ENCODE measurements at places on chromosomes 11 and 22.

- no peak for DNase-seq
Measured at GRCh38 chr11:43920598-43921419, 21.6 kb upstream of the C11orf96 start.

DNA sequence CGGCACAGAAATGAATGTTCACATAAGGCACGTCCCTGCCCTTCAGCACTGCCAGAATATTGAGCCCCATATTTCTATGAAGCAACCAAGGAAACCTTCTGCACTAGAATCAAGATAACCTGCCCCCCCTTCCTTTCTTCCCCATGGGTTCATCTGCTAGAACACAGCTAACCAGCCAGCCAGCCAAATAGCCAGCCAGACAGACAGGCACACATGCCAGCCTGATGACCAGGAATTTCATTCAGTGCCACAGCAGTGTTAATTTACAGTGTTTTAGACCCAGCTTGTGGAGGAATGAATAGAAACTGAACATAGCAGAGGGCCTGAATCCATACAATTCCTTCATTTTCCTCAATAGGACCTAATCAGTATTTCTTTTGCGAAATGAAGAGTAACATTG is 57.0 kb downstream of the TENM4 start:
- DNase-seq: no peak

GRCh38 chr22:26448941-26449340 is 19.9 kb downstream of the ASPHD2 start:
- DNase-seq: no peak

DNA sequence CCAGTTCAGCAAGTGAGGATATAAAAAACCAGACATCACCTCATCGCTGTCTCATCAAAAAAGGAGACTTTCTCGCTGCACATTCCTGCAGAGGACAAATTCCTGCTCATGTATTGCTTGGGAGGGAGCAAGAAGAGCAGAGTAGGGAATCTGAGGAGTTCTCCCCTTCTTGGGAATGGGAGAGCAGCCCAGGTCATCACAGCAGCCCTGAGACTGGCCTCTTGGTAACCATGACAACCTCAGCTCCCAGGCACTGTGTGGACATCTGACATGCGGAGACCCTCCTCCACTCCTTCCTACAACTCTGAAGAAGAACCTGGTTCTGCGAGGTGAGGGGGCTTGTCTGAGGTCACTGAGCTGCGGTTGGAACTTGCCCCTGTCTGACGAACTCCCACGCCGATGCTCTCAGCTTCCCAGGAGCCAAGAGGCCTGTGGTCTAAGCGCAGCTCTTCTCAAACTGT is 17.9 kb downstream of the RFPL1 start:
- DNase-seq: no peak

- no peak for DNase-seq
Measured at GRCh38 chr11:132032555-132032954, 662.1 kb downstream of the NTM start.

- DNase-seq: no peak
Measured at GRCh38 chr11:78727816-78728215, 153.2 kb upstream of the NARS2 start.

GRCh38 chr11:3203221-3204043 is 15.2 kb downstream of the MRGPRG start:
- DNase-seq: no peak

Measured in CD4-positive, alpha-beta memory T cell (primary cell).